Placental pericyte (primary cell): ENCODE measurements at places on chromosomes 5 and 9. TPM values are rescaled to one million over a fixed set of nuclear protein-coding genes. Genes with fewer than 3 reads are reported as not detected.

Gene SLC4A9
- total RNA-seq, result not detected in 2 replicates

Gene COL15A1
- total RNA-seq, result 5.4 and 108 TPM in 2 replicates

Gene FOXI1
- total RNA-seq, result not detected in 2 replicates

Gene FLT4
- total RNA-seq, result under 0.01 and 0.43 TPM in 2 replicates

Gene MOCS2
- total RNA-seq, result 32.6 and 39.4 TPM in 2 replicates
